ENCODE measurements at places on chromosomes 1 and 21. TPM values are rescaled to one million over a fixed set of nuclear protein-coding genes. Genes with fewer than 3 reads are reported as not detected.

C1orf50 gene
- total RNA-seq, result 5.8 TPM

SDHC gene
- total RNA-seq, result 221 TPM

GBP7 gene
- not detected for total RNA-seq

ZC3H12A gene
- total RNA-seq, result 9.4 TPM

TMCO4 gene
- 13.2 TPM for total RNA-seq

F11R gene
- 63.0 TPM for total RNA-seq

DNA sequence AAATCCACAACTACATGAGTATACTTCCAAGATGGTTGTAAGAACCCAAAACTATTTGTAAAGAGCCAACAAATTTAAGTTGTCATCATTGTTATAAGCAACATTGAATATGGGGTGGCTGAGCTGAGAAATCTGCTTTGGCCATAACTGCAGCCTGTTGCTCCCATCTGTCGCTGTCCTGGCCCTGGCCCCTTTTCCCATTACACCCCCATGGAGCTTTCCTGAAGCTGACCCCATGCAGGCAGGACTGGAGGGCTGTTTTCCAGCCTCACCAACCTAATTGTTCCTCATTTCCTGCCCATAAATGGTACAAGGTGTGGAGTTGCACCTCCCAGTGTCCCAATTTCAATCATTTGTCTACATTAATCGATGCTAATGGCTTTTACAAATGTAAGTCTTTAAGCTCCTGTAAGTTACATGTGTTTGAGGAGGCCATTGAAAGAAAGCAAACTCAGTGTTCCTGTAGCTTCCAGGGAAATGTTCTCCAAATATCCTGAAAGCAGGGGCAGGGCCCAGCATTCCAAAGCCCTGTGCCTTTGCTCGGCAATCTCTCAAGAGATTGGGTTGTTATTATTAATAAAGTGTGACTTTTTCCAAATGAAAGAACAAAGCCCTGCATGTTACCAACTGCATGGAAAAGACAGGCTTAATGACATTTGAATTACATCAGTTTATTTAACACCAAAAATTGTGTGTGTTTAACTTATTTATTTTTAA, 545.9 kb downstream of the PLPP3 start:
- no peak for DNase-seq

DNA sequence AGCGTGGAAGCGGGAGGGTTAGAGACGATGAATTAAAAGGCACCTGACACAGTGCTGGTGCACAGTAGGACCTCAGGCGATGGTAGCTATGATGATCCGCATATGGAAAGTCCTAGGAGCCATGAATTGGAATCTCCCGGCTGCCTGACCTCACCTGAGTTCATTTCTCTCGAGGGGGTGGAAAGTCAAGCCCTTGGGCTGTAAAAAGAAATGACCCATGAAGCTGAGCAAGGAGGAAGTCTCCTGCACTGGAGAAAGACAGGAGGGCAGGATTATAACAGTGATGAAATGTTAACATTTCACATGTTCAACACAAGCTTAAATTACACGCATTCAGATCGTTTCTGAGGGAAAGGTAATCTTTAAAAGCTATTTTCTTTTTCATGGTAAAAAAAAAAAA, 481.2 kb downstream of the MATN1 start:
- no peak for DNase-seq

DNA sequence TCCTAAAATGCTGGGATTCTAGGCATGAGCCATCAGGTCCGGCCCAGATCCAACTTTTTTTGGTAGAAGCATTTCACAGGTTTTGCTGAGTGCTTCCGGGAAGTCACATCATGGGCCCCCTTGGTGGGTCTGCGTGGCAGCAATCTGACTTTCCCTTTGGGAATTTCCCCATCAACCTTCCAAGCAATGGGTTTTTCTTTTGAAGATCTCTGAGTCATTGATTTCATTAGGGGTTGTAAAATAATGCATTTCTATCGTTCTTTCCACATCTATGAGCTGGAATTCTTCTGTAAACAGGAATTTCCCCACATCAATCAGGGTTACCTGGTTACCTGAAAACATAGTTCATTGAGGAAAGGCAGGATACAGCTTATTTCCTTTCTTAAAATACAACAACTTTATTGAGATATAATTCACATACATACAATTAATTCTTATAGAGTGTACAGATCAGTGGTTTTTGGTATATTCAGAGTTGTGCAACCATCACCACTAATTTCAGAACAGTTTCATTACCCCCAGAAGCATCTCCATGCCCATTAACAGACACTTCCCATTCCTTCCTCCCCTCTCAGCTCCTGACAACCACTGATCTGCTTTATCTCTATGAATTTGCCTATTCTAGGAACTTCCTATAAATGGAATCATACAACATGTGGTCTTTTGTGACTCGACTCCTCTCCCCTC, 9.9 kb upstream of the ZBTB17 start:
- no peak for DNase-seq

GRCh38 chr1:100187912-100188311, 9.9 kb upstream of the LRRC39 start:
- no peak for DNase-seq

DNA sequence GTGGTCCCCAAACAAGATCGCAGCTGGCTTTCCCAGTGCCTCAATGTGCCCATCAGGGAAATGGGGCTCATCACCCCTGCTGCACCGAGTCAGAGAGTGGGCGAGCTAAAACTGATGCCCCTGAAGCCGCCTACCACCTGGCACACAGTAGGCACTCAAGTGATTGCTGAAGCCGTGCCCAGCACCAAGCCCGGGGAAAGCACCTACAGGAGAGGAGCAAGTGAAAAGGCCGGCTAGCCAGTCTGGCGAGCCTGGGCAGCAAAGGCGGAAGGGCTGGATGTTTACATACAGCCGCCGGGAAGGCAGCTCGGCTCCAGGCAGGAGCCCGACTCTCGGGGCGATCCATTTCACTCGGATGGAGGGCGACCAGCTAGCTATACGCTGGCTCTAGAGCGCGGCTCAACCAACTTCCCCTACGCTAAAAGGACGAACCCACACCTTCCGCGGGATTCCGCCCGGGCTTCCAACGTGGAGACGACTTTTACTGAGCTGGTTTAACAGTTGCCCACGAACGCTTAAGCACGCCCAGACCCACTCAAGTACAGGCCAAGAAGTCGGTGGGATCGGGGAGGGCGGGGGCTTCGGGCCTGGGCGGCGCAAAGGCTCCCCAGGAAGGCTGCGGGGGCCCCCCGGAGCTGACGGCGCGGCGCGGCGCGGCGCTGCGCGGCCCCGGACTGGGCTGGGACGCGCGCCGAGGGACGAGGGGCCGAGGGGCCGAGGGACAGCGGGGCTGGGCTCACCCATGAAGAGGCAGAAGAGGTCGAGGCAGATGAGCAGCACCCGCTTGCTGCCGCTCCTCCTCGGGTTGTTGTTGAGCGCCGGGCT, 1.0 kb downstream of the PLPP3 start:
- no peak for DNase-seq

DNA sequence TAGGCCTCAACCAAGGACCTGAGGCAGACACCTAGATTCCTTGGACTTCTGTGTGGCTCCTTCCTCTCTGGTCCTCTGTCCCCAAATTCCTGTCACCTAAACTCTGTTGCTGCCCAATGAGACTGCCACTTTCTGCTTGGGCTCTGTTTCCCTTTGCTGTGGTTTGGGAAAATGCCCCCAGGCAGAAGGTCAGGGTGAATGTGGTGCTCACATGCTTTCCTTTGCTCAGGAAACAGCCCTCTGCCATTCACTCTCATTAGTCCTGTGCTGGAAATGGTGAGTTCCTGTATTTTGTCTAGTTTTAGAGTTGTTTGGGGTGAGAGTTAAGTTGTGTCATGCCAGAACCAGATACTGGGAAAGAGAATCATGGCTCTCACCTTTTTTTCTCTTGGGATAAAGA, 22.7 kb upstream of the SHE start:
- no peak for DNase-seq

DNA sequence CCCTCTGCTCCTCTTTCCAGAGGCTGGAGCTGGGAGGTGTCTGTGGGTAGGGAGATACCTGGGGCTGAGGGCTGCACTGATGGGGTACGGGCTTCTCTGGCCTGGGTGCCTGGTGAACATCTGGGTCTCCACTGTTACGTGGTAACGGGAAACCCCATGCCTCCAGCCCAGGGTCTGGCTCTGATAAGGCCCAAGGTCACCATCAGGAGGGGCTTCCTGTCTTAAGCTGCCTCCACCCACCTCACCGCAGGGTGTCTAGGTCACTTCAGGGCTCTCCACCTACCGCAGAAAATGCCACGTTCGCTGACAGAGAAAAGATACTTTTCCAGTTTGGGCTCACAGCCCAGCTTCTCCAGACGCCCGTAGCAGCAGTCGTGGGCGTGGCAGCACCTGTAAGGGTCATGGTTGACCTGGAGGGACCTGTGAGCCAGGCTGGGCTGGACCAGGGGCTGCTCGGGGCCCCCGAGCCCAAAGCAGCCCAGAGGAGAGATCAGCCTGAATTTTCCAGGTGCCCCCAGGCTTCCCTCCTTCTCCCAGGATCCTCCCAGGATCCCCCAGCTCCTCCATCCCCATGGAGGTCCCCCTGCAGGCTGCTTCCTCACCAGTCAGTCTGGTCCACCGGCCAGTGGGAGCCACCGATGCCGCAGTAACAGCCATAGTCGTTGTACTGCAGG, 1.3 kb downstream of the PLA2G2E start:
- DNase-seq, result no peak

DNA sequence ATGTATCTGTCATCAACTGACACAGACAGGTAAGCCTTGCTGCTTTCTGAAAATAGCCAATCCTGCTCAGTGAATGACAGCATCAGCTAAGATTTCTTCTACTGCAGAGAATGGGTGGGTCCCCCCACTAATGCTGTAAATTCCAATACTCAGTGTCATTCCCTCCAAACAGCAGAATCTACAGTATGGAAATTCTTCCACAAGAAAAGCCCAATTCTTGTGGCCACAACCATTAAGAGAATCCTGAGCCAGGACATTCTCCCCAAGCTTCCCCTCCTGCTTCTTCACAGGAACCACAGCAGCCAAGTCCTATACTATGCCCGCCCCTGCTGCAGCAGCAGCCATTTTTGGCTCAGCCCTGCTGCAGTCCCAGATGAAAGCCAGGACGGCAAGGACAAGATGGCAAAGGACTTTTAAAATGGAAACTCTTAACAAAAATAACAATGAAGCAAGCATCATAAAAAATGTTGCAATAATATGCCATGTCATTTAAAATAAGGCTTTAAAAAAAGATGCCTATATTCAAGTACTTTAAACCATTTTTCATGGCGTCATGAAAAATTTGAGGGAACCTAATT, 26.8 kb downstream of the EIF4G3 start:
- peak; percentile 15 for DNase-seq

- DNase-seq, result no peak
Observed at GRCh38 chr1:226882187-226882586, 11.8 kb downstream of the PSEN2 start.

DNA sequence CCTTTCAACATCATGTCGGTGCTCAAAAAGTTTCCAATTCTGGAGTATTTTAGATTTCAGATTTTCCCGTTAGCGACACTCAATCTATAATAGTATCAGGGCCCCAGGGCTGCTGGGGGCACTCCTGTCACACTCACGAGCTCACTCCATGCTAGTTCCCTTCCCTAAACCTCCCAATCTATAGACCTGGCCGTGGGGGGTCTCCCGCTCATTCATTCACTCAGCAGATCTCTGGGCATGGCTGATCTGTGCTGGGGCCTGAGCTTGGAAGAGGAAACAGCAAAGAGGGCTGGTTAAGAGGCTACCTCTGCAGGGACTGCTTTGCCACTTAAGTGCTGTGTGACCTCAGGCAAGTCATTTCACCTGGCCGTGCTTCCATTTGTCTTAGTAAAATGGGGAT, 46.8 kb upstream of the LAPTM5 start:
- DNase-seq, result no peak

Measured in Panc1 (cell line).